Kidney epithelial cell (primary cell): ENCODE measurements at places on chromosomes 7 and 10.

DNA sequence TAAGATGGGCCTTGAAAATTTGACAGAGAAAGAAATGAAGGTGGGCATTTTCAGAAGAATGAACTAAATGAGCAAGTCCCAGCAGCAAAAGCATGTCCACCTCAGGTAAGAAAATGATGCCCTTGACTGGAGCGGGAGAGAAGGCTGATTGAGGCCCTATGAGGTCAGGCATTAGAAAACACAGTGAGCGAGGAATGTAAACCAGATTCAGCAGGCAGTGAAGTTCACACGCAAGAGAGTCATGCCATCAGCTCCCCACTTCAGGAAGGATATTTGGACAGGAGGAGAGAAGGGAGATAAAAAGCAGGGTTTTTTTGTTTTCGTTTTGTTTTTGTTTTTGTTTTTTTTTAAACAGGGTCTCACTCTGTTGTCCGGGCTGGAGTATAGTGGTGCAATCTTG lies 166.4 kb downstream of the PPP1R17 start:
- no peak for DNase-seq

GRCh38 chr7:105808703-105809590 lies 67.5 kb downstream of the ATXN7L1 start:
- peak; percentile 44 for DNase-seq

- no peak for DNase-seq
These were observed 22.0 kb upstream of the PSMG3 start for GRCh38 chr7:1591876-1592275.

DNA sequence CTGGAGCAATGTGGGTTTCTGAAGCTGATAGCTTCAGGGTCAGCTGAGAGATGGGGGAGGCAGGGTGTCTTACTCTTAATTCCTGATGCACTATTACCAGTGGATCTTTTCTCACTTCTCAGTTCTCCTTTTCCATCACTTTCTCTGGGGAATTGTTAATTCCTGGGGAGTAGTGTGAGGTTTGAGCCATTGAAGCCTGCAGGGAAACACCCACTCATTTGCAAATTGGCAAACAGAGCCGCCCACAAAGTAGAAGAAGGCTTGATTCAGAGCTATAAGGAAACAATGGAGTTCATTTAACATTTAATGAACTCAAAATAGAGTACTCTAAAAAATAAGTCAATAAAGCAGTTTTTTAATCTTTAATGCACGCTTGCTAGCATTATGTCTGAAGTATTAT lies 4.3 kb upstream of the TECTB start:
- no peak for DNase-seq

- no peak for DNase-seq
These were observed 7.5 kb upstream of the ARHGAP22 start for GRCh38 chr10:48612236-48612943.

- no peak for DNase-seq
These were observed 25.1 kb downstream of the GALNT11 start for GRCh38 chr7:152050547-152050971.

- no peak for DNase-seq
These were observed 99.6 kb downstream of the KLF6 start for GRCh38 chr10:3685384-3685783.

- DNase-seq, result no peak
These were observed 36.2 kb downstream of the PITRM1 start for GRCh38 chr10:3136336-3136735.

DNA sequence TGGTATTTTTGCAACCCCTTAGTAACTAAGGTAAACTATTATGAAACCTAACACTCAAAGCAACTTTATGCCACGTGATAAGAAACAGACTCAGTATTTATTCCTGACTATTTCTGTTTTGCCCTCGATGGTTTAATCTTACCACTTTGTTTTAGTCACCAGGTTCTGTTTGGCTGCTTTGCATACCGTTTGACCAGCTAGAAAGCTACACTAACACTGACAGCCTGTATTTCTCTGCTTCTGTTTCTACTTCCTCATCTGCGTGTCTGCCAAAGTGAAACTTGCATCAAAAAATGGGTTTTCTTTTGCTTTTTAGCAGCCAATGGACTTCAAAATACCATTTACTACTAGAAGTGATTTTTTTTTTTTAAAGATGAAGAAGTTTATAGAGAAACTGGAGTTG lies 802.5 kb downstream of the GRM8 start:
- DNase-seq, result no peak

DNA sequence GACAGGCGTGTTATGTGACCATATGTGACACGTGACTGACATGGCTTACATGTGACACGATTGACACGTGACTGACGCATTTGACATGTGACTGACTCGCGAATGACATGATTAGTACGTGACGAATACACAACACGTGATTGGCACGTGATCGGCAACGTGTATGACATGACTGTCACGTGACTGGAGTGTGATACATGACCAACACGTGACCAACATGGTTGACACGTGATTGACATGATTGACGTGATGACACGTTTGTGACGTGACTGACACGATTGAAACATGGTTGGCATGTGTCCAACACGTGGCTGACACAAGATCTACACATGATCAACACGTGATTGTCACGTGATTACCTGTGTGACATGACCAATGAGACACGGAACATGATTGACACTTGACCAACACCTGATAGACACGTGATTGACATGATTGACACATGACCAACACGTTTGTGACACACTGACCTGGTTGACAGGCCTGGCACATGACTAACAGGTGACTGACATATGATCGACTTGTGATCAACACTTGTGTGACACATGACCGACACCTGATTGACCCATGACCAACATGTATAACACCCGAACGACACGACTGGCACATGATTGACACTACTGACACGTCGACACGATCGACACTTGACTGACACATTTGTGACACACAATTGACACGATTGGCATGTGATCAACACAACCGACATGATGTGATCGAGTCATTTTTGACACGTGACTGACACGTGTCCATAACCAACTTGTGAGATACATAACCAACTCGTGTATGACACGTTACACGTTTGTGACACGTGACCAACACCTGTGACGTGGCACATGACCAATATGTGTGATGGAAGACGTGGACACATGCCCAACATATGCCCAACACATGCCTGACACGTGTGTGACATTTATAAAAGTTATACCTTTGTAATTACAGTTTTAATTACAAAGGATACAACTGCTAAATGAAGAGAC lies 21.1 kb downstream of the CRPPA start:
- no peak for DNase-seq

GRCh38 chr10:69353977-69354635 lies 62.6 kb downstream of the TACR2 start:
- no peak for DNase-seq

DNA sequence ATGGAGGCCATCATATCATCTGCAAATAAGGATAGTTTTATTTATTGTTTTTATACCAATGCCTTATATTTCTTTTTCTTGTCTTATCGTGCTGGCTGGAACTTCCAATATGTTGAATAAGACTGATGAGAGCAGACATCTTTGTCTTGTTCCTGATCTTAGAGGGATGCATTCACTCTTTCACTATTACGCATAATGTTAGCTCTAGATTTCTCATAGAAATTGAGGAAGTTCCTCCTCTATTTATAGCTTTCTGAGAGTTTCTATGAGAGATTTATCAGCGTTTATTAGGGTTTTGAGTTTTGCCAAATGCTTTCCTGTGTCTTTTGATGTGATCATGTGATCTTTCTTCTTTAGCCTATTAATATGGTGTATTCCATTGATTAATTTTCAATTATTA lies 49.3 kb downstream of the COL28A1 start:
- DNase-seq, result no peak

DNA sequence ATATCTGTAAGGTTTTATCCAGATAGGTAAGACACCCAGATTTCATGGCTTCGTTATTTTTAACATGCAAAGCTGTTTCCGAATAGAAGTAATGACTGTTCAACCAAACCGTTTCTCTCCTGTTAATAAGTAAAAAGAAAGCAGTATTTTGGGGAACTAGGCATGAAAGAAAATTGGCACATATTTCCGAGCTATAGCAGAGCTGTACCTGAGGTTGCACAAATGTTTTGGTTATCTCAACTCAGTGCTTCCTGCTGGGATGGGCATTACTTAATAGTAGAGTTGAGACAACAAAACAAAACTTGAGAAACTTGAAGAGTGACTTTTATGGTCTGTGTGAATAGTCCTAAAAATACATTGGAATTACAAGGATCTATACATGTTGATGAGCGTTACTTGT lies 564.3 kb upstream of the SORCS1 start:
- no peak for DNase-seq

DNA sequence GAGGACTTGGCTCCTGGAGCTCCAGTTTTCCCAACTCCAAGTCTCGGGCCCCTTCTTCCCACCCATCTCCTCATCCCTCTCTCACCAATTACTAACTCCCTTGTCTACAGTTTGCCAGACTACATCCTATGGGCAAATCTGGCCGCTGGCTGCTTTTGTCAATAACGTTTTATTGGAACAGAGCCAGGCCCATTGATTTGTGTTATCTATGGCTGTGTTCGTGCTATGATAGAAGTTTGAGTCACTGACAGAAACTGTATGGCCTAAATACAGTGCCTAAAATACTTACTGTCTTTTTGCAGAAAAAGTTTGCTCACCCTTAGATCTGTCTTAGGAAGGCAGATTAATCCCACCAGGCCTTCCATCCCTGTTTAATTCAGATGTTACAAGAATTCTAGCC lies 71.3 kb downstream of the PIP4K2A start:
- no peak for DNase-seq

- DNase-seq, result no peak
These were observed 357.0 kb downstream of the FRMD4A start for GRCh38 chr10:13973742-13974141.

DNA sequence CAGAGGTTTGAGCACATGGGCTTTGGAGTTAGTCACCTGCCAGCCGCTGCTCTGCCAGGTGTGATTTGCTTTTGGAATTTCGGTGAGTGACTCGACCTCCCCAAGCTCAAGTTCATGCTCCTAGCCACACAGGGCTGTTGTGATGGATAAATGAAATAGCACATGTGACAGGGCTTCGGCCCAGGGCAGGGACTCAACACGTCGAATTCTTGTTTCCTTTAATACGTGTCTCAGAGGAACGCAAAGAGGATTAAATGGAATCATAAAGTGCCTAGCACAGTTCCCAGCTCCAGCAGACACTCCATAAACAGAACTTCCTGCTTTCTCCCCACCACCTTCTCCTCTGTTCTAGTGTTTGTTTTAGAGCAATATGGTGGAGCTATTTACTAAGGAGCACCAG lies 88.3 kb upstream of the CHST15 start:
- DNase-seq, result no peak

DNA sequence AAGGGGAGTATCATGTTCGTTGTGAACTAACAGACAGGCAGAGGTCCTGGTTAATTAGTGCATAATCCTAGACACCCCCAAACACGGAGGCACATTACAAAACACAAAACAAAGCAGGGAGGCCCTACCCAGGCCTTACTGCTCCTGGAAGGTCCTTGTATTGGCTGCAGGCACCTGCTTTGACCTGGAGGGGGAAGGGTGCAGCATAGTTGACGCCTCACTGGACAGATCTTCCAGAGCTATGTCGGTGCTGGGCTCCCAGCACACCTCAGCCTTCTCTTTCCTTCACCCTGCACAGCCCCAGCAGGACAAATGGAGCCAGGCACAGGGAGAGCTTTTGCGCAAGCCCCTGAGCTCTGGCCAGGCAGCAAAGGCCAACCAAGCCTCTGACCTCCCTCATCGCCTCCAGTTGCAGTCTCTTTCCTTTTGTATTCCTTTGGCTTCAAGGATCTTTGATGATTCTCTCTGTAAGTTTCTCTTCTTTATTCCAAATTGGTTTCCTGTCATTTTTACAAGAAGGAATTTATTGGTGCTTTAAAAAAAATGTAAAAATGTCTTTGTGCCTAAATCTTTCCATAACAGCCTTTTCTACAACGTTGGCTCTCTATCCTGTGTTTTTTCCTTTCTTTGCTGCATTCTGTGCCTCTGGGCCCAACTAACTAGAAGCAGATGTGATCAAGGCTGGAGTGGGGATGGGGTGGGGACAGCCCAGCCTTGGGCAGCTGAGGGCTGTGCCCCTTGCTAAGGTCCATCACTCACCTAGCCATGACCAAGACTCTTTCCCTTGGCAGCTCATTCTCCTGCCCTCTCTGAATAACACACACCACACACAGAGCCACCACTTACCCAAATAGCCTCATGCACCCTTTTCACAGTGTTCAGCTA lies 317.1 kb upstream of the NPVF start:
- no peak for DNase-seq

- DNase-seq, result peak; percentile 32
These were observed 777.7 kb downstream of the LRMDA start for GRCh38 chr10:76209135-76209534.

DNA sequence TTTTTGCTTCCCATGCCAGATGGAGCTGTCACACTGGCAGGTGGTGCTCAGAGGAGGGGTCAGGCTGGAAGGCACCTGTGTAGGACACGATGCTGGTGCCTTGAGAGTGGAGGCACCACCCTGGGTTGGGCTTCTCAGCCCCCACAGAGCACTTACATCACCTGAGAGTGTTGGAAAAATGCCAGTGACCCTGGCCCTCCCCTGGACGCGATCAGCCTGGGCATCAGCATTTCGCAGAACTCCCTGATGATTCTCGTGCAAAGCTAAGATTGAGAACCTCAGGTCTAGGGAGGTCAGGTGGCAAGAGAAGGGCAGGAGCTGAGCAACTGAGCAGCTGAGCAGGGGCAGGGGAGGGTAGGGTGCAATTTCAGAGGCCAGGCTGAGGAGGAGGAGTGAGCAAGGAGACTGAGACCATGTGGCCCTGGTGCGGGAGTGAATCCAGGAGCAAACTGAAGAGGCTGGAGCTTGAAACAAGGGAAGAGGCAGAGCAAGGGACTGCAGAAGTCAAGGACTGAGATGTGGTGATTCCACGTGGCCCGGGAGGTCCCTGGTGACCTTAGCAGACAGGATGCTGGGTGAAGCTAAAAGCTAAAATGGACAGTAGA lies 24.7 kb upstream of the GRID1 start:
- DNase-seq, result no peak

DNA sequence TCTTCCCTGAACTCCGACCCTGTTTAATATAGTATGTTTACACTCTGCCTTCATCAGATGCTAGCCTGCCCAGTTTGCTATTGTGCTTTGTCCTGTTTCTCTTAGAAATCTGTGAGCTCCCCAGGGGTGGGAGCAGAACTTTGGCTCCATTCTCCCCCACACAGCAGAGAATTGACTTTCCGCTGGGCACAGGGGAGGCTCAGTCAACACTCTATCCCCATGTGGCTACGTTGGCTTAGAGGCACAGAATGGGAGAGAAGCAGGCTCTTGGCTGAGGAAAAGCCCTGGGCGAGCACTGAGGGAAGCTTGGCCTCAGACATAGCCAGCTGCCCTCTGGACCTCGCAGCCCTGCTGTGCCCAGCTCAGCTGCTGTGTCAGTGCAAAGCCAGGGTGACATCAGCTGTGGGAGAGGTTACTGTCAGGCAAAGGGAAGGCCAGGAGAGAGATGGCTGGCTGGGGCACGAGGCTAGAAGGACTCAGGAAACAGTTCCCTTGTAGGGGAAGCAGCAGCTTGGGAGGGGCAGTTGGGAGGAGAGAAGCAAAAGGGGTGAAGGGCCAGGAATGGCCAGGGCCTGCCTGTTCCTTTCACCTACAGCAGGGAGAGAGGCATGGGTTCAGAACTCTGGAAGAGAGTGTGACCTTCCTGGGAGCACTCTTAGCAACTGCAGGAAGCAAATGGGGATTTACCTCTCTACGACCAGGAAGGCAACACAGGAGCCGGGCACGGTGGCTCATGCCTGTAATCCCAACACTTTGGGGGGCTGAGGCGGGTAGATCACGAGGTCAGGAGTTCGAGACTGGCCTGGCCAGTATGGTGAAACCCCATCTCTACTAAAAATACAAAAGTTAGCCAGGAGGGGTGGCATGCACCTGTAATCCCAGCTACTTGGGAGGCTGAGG lies 5.8 kb upstream of the SCD start:
- DNase-seq, result no peak
